ENCODE measurements at places on chromosomes 2 and 18.

DNA sequence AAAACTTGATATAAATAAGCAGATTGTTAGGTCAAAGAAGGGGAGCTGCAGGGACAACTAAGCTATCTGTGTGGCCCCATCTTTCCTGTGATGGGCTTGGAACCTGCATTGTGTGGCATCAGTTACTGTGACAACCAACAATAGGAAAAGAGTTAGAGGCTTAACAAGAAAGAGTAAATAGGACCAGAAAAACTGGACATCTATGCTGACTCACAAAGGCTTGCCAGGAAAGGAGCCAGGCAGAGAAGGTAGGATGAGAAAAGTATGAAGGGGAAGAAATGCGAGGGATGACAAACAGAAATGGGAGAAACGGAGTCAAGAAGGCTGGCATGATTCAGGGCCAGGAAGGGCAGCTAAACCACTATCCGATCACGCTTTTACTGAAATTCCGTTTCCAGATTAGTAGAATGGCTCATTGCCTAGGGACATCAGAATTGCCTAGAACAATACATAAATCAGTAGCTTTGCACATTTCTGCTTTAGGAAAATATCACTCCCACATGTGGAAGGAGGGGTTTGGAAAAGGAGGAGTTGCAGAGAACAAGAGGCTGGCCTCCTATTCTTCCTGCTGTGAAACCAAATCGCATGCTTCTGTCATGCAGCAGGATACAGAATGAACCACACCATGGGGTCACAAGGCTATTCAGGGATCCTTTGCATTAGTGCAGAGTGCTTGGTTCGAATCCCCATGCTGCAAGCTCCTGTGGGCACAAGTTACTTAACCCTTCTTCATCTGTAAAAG, 7.3 kb downstream of the PLA2R1 start:
- no peak for DNase-seq

GRCh38 chr18:48475635-48476549, 62.9 kb upstream of the CTIF start:
- DNase-seq, result no peak

GRCh38 chr2:196846295-196846694, 37.1 kb upstream of the C2orf66 start:
- no peak for DNase-seq

GRCh38 chr2:28436525-28437051, 43.9 kb downstream of the FOSL2 start:
- no peak for DNase-seq

DNA sequence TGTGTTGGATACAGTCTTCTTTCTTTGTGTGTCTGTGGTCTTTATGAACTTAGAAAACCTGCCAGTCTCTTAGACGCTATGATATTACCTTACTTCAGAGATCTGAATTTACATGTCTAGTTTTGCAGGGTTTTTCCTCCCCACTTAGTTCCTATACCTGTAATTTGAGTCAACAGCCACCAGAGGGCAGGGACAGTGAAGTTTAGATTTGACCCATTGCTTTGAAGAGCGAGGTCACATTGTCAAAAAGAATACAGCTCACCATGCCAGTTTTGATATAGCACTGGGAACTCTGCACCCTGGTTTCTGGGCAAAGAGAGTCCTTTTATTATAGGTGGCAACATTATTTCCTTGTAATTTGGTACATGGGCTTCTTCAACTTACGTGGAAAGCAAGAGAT, 102.3 kb downstream of the MAPK4 start:
- no peak for DNase-seq
